ENCODE measurements at places on chromosomes 1 and 21. TPM values are rescaled to one million over a fixed set of nuclear protein-coding genes. Genes with fewer than 3 reads are reported as not detected.

The SFN gene
- 0.53 TPM for total RNA-seq

GRCh38 chr1:39478126-39478915 lies 13.1 kb upstream of the BMP8A start:
- DNase-seq, result no peak

GRCh38 chr1:154970631-154971340 lies at the start of gene SHC1:
SHC1 (minus strand) TSS chr1:154970747; CDS start chr1:154970526, 221 bp downstream.
- DNase-seq, result peak; percentile 94

- DNase-seq, result no peak
Observed at GRCh38 chr21:37223804-37224345, 43.3 kb downstream of the VPS26C start.

GRCh38 chr1:201562257-201562656 lies 23.3 kb downstream of the NAV1 start:
- peak; percentile 70 for DNase-seq

DNA sequence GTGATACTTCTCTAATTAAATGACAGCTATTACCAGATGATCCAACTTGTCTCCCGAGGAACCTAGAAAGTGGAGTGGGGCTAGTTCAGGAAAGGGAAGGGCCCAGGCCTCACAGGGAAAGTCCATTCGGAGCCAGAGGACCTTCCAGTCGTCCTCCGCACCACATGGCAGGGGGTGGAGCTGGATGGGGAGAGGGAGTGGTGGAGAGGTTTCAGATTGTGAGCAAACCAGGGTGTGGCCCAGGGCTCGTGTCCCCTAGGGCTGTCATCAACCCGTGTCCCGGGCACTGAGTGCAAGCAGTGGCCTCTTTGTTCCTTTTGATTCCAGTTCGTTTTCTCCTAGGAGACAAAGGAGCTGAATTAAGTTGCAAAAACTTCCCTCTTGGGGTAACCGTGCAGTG lies 114.9 kb downstream of the HUNK start:
- no peak for DNase-seq
